ENCODE measurements at places on chromosomes 1 and 21.

DNA sequence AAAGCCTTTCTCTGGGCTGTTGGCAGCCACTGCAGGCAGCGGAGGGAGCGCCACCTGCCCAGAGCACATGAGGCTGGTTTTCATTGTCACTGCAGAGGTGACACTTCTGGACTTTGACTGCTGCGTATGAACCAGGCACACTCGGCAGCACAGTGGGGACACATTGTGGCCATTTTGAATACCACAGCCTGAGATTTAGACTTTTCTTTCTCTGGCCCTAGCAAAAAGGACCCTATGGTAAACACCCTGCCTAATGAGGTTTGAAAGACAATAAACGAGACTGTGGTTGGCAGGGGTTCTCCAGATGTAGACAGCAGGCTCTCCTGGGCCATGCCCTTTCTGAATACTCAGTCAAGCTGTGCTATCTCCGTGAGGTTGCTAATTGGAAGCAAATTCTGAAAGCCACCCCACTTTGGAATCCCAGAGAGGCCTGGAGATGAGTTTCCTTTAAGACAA, 12.0 kb upstream of the KCNE2 start:
- DNase-seq = peak; percentile 87

- no peak for DNase-seq
Measured at GRCh38 chr1:230458509-230458908, 32.4 kb upstream of the PGBD5 start.

- peak; percentile 33 for DNase-seq
Measured at GRCh38 chr1:172638885-172639831, 19.7 kb upstream of the FASLG start.

- DNase-seq = no peak
Measured at GRCh38 chr1:180954005-180954800, 41.5 kb downstream of the KIAA1614 start.

DNA sequence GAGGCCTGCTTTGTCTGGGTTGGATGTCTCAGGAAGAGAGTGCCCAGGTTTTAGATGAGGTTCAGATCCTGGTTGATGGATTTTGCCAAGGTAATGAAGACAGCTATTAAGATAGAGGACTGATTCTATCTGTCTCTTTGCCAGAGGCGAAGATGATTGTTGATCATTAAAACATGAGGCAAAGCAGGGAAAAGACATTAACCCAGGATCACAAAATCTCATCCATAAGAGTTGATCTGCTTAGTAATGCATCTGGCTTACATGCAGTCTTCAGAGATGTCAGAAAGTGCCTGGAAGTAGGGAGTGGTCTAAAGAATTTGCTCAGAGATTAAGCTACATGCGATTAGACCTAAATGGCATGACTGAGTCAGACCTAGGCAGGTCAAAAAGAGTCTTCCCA, 229.6 kb upstream of the PLD5 start:
- DNase-seq = no peak

DNA sequence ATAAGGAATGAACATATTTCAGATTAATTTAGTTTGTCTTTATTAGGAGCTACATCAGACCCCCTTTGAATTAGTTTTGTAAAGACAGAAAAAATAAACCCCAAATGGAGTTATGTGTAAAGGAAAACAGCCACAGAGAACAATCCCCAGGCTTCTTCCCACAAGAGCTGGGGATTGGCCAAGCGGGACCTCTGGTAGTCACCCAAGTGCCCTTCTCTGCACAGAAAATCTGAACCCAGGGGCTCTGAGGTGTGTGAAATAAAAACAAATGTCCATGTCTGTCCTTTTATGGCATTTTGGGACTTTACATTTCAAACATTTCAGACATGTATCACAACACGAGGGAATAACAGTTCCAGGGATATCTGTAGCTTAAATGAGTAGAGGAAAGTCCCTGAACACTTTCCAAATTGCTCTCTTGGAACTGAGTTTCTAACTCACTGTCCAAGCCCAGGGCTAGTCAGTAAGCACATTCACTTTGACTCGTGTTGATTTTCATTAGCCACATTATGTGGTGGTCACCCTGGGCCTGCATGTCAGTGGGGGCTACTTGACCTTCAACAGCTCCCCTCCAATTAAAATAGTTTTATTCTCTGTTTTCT, 22.5 kb downstream of the DPT start:
- no peak for DNase-seq
